Ovary (tissue), 10 donors: ENCODE measurements at places on chromosomes 7 and 10. TPM values are rescaled to one million over a fixed set of nuclear protein-coding genes. Genes with fewer than 3 reads are reported as not detected.

DNA sequence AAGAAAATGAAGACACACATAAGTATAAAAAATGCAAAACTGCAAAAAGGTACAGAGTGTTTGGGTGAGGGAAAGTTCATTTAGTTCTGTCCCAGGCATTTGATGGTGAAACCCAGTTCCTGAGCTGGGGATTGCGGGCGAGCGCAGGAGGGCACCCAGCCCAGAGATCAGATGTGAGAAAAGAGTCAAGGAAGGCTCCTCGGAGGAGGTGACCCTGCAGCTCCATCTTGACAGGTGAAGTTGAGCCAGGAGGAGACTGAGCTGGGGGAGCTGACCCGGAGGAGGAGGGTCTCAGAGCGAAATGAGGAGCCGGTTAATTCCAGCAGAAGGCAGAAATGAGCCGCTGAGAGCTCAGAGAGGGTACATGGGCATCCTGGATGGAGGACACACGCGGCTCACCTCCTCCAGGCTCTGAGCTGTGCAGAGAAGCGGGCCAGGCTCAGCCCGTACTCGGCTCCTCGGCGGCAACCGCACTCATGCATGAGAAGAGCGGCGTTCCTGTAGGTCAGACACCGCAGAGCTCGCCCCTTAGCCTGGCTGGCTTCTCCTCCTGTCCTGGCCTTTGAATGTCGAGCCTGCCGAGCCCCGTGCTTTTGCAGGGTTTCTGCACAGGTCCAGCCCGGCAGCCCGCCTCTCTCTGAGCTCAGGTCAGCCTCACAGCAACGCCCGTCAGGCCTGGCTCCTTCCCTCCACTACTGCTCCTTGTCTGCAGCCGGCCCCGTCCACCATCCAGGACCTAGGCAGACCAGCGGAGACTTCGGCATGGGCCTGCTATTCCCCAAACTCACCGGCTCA lies 9.5 kb upstream of the RAMP3 start:
- H3K27ac ChIP-seq: no peak overlapping the region
- no peaks in the 10 kb centered on the region for H3K27me3 ChIP-seq
- DNase-seq: no peak
- no peak overlapping the region for H3K4me3 ChIP-seq

GRCh38 chr7:4202954-4203353 lies 479.1 kb upstream of the FOXK1 start:
- no peak overlapping the region for H3K27ac ChIP-seq
- H3K4me1 ChIP-seq: no peaks in the 10 kb centered on the region
- no peaks in the 10 kb centered on the region for H3K36me3 ChIP-seq
- no peaks in the 10 kb centered on the region for H3K27me3 ChIP-seq

DNA sequence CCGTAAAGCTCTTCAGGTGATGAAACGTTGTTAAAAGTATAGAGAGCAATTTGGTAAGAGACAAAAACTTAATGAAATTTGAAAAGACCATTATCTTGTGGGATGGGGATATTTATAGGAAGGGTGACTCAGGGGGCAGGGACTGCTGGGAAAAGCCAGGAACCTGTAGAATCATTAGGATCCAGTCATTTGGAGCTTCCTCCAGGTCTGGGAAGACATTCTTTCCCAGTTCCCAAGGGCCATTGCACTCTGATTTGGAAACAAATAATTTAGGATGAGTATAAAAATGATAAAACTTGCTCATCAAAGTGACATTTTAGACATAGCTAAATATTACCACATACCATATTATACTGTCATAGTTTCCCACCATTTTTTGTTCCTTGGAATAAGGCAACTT lies 143.9 kb downstream of the PFKFB3 start:
- DNase-seq: no peak
- no peaks in the 10 kb centered on the region for H3K4me1 ChIP-seq
- no peaks in the 10 kb centered on the region for H3K36me3 ChIP-seq
- H3K27me3 ChIP-seq: no peaks in the 10 kb centered on the region
- no peak overlapping the region for H3K27ac ChIP-seq

DNA sequence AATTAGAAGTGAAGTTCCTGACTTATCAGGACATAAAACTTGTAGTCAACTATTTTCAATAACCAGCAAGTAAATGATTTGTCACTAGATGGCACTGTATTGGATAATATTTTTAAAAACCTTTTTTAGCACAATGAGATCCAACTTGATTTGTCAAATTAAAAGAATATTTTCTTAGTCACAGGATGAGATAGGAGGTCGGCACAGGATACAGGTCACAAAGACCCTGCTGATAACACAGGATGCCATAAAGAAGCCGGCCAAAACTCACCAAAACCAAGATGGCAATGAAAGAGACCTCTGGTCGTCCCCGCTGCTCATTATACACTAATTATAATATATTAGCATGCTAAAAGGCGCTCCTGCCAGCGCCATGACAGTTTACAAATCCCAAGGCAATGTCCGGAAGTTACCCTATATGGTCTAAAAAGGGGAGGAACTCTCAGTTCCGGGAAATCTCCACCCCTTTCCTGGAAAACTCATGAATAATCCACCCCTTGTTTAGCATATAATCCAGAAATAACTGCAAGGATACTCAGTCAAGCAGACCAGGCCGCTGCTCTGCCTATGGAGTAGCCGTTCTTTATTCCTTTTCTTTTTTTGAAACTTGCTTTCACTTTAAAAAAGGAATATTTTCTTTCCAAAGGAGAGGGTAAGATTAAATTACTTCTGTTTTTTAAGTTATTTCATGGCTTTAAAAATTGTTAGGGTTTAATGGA lies 255.7 kb upstream of the MKLN1 start:
- no peaks in the 10 kb centered on the region for H3K27me3 ChIP-seq
- peaks cover 19% of the 10 kb centered on the region for H3K4me1 ChIP-seq
- no peaks in the 10 kb centered on the region for H3K36me3 ChIP-seq
- peak overlapping the region; percentile 58 for H3K27ac ChIP-seq

DNA sequence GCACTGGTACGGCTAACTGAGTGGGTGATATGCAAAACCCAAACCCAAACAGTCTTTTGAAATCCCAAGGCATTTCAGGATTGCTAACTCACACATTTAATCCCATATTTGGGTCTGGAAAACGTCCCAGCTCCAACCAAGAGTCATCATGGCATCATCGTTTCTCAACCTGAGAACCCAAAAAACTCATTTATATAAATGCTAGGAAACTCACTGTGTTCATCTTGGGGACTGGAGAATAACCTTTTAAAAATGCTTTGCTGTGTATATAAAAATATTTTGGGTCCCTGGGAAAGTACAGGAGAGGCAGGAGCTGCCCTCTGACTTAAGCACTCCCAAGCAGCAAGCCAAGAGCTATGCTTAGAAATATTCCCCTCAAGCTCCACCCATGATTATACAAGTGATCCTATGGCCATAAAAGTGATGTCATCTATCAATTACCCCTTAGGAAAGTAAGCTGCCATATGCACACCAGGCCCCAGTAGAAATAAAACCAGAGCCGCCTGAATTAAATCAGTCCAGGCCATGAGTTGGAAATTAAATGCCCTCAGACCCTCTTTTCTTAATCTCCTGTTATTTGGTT lies 352.1 kb downstream of the FRMD4A start:
- no peaks in the 10 kb centered on the region for H3K4me1 ChIP-seq
- no peaks in the 10 kb centered on the region for H3K36me3 ChIP-seq
- no peak overlapping the region for H3K27ac ChIP-seq
- no peak overlapping the region for H3K4me3 ChIP-seq
- DNase-seq: no peak

DNA sequence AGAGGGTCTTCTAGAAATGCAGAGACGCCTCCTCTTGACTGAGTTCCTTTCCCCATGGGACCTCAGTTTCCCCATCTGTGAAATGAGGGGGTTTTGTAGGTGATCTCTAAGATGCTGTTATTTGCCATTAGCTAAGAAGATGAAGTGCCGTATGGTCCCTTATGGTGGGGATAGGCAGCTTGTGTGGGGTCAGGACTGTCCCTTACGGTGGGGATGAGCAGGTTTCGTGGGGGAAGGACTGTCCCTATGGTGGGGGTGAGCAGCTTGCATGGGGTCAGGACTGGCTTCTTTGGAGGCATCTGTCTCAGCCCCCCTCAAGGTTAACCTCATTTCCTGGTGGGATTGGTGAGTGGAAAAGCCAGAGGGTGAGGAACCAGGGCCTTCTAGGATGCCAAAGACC lies 148.3 kb upstream of the GPR26 start:
- H3K27ac ChIP-seq: no peak overlapping the region
- H3K4me1 ChIP-seq: no peaks in the 10 kb centered on the region
- DNase-seq: no peak
- no peak overlapping the region for H3K4me3 ChIP-seq

- H3K4me3 ChIP-seq: no peak overlapping the region
- H3K36me3 ChIP-seq: no peaks in the 10 kb centered on the region
- peaks cover 17% of the 10 kb centered on the region for H3K4me1 ChIP-seq
- no peak overlapping the region for H3K27ac ChIP-seq
- peak; percentile 19 for DNase-seq
Observed at GRCh38 chr7:2734084-2734686, 46.2 kb downstream of the AMZ1 start.

DNA sequence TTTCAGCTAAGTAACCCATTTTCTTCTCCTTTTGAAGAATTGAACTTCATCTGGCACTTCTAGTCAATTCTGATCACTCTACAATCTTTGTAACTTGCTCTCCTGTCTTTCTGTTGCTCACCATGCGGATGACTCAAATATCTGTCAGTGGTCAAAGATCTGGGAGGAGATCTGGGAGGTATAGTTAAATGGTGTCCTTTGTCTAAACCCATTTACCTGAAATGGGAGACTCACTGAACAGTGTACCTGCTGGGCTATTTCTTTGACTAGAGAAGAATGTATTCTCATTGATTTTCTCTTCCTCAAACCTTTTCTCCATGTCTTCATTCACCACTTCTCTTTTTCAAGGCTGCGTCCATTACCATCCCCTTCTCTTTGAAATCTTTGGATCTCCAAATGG lies 42.0 kb upstream of the PCLO start:
- DNase-seq: no peak
- no peaks in the 10 kb centered on the region for H3K4me1 ChIP-seq
- H3K4me3 ChIP-seq: no peak overlapping the region
- no peak overlapping the region for H3K27ac ChIP-seq
- H3K36me3 ChIP-seq: no peaks in the 10 kb centered on the region

OIT3 gene
- 0.25 TPM for total RNA-seq
